ENCODE measurements at places on chromosomes 4 and X.
A peak's percentile ranks its signal among the peaks of the same experiment; 100 is the strongest.

DNA sequence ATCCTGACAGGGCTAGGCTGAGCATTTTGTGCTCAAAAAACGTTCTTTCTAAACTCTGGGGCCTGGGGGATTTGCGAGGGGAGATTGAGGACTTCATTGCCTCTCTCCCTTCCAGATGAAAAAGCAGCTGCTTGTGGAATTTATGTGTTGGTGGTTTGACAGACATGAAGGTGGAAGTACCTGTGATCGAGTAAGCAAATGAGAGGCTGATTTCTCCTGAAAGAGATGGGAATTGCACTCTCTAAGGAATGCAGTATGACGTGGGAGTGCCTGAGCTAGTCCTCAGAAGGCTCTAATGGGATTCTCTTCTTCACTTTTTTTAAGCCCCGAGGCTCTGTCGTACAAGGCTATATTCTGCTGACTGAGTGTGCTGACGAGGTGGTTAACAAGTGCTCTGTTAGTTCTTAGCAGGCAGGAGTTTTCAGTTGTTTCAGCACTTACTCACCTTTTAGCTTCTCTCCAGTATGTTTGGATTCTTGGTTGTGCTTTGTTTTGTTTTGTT is 426.8 kb upstream of the CNKSR2 start:
- DNase-seq, result no peak

DNA sequence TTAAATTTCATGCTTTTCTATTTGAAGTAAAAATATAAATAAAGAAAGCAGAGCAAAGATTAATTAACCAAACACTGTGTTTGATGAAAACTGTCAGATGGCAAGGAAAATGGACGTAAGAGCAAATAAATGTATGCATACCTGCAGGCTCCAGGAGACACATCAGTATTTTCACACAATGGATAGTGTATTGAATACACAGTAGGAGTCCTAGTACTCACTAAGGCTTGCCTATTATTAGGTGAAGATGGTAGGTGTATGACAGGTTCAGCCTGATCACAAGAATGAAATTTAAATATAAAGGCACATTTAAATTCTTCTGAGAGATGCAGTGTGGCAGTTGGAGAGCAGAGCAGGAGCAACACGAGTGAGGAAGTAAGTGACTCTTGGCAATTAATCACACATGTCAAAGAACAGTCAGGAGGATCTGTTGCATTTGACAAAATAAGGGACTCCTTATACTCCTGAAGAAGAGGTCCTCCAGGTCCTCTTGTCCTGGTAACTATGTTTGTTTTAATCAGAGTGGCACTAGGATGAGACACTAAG is 106.0 kb upstream of the NDST4 start:
- no peak for DNase-seq

- DNase-seq, result no peak
Measured at GRCh38 chr4:181810711-181811110, 432.5 kb upstream of the TENM3 start.

DNA sequence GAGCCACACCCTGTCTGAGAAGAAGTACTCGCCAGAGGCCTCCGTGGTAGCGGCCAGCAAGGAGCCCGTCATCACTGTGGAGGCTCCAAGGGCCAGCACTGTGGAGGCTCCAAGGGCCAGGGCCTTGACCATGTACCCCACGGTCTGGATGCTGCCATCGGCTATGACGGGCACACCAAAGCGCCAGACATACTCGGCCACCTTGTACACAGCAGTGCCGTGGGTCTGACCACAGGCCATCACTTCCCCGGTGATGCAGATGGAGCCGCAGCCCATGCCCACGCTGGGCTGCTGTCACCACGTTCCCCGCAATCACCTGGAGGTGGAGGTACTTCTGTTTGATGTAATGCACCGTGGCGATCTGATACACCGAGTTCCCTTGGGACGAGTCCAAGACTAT is 377.7 kb upstream of the MAOA start:
- no peak for DNase-seq

- no peak for DNase-seq
Measured at GRCh38 chr4:1385373-1386340, 20.6 kb downstream of the NKX1-1 start.

DNA sequence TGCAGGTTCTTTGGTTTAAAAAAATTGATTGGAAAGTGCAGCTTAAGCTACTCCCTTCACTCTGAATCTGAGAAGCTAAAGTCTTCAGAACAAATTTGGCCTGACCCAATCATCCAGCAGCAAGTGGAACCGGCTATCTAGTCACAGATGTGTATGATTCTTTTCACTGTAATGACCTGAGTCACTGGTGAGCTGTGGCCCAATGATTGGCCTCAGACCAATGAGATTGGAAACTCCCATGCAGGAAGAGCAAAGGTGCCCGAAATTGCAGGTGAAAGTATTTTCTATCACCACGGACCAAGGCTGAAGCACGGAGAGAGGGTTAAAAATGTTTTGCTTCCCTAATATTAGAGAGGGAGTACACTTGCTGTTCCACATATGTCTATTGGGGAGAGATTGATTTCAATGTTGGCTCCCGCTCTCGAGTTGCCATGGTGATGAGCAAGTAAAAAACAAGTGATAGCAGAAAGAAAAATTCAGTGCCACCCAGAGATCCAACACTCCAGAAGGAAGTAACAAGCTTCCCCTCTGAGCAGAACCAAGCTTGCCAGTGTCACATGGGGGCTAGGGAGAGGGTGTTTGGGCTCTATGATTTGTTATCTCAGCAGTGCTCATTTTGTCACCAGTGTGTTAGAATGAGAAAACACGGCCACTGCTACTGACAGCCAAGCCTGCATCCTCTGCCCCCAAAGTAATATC is 11.2 kb downstream of the RIPPLY1 start:
- DNase-seq, result no peak

DNA sequence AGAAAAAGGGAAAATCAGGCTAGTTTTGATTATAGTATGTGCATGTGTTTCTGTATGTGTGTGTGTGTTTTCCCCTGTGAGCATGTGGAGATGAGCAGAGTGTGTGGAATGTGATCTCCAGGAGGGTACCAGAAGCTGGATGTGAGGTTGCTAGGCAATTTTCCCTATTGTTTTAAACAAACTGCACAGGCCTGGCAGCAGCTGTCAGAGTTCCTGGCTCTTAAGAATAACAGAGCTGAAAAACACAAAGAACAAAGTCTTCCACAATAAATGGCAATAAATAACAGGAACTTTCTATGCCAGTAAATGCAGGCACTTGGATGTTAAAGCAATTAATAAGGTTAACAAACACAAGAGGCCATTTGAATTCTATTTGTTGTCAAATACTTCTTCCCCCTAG is 344.6 kb upstream of the CTSO start:
- peak; percentile 41 for DNase-seq

GRCh38 chr4:176441594-176441993 is 121.8 kb downstream of the SPCS3 start:
- no peak for DNase-seq

GRCh38 chr4:6562931-6563901 is 11.8 kb upstream of the MAN2B2 start:
- no peak for DNase-seq

- no peak for DNase-seq
Measured at GRCh38 chrX:137568741-137569469, 3.0 kb downstream of the ZIC3 start.

GRCh38 chrX:148723551-148723950 is 223.1 kb downstream of the AFF2 start:
- no peak for DNase-seq

- DNase-seq, result peak; percentile 58
Measured at GRCh38 chr4:157992038-157992705, 180.7 kb downstream of the GASK1B start.

DNA sequence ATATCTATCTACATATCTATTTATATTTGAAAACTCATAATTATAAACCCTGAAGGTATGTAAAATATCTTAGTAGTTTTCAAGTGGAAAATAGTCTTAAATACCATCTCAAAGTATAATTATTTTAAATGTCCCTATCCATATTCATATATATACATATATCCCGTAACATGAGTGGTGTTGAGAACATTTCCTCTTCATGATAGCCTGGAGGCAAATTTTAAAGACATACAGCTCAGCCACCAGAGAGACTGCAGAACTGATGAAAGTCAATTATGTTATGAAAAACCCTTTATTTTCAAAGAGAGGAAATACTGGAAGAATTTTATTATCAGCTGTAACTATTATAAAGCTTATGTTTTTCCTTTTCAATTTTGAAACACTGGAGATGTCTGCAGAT is 1806.7 kb upstream of the PCDH7 start:
- DNase-seq, result no peak

GRCh38 chr4:15651676-15652075 is 3.5 kb downstream of the FBXL5 start:
- DNase-seq, result no peak

DNA sequence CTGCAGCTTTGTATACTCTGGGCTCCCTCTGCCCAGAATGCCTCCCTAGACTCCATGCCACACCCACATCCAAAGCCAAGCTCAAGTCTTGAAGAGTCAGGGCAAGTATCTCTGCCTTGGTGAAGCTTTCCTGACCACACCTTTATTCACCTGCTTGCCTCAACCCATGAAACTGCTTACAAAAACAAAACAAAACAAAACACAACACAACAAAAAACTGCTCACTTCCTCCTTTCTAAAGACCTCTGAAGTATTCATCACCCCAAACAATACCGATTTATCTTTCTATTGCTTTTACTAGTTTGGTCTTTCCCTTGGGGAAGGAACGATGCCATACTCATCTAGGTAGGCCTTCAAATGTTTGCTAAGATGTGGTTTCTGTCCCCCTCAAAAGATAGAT is 45.0 kb downstream of the TMEM165 start:
- no peak for DNase-seq

GRCh38 chr4:158667651-158668198 is 4.0 kb downstream of the C4orf46 start:
- no peak for DNase-seq

DNA sequence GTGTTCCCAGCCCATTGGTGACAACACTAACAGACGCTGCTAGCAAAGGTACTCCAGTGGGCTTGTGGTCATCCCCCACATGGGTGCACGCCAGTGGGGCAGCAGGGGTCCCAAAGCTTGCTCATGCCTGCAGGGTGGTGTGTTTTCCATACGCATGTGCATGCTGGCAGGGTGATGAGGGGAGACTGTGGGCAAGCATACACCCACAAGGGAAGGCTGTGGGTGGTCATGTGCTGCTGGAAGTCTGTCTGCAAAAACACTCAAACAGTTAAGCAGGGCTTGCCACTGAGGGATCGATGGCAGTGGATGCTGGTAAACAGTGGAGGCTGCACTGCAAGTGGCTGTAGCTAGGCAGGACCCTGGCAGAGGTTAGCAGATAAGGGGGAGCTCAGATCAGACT is 79.9 kb downstream of the FAAH2 start:
- no peak for DNase-seq

GRCh38 chr4:118589471-118590055 is 95.6 kb upstream of the METTL14 start:
- DNase-seq, result no peak

- no peak for DNase-seq
Measured at GRCh38 chr4:57061395-57061794, 48.8 kb downstream of the IGFBP7 start.

DNA sequence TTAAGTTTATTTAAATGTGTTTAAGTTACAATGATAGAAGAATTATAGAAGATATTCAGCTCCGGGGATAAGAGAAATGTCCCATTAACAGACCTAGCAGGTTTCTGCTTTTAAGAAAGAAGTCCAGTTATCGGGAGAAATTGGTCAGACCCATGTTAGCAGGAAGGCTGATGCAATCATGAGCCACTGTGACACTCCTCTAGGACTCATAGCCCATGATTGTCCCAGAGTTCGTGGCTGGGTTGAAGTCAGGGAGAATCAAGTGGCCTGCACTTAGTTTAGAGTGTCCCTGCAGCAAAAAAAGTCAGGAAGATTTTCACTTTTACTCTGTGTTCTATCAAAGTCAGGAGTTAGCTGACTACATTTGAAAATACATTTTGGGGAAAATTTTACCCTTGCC is 72.0 kb downstream of the TMEM144 start:
- DNase-seq, result no peak

DNA sequence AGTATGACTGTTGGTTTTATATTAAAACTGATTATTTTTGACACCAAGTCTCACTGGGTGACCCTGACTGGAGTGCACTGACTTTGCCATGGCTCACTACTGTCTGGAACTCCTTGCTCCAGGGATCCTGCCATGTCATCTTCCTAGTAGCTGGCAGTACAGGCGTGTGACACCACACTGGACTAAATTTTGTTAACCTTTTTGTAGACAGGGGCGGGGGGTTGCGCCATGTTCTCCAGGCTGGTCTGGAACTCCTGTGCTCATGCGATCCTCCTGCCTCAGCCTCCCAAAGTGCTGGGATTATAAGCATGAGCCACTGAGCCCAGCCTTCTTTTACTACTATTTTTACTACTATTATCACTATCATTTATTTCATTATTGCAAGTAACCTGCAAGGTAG is 8.9 kb downstream of the XAGE1A start:
- no peak for DNase-seq

DNA sequence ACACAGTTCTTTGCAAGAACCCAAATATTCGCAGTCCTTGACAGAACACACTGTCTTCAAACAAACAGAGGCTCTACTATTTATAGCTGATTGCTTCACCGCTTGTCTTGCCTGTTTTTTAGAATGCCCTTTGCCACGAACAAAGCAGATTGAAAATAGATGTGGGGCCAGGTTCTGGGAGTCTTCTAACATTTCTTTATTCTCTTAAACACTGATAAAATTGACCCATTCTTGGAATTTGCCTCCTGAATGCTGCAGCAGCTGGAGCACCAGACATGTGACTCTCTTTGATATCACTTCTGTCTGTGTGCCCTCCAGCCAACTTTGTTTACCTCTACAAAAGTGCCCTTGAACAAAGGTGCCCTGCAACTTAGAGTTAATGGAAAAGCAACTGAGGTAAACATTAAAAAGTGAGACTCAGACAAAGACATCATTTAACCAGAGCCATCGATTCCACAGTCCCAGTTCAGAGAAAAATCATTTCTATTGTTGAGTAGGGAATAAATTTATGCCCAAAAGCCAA is 64.2 kb upstream of the SPP1 start:
- no peak for DNase-seq

DNA sequence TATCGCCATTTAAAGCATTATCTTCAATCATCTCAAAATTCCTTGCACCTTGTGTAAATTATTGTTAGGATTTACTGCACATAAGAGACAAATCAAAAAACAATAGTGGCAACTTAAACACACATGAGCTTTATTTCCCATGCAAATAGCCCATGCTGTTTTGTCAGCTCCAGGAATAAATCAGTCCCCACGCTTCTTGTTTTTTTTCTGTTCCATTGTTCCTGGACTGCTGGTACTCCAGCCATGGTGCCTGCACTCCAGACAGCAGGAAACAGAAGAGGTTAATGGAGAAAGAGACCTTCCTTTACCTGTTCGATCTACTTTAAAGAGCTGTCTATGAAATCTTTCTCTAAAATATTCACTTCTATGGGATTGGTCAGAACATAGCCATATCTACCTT is 1515.7 kb upstream of the TENM3 start:
- DNase-seq, result no peak

GRCh38 chr4:98778206-98778605 is 119.8 kb upstream of the TSPAN5 start:
- DNase-seq, result no peak

All from neuronal stem cell (in vitro differentiated cells).